ENCODE measurements at places on chromosomes 13 and 19. TPM values are rescaled to one million over a fixed set of nuclear protein-coding genes. Genes with fewer than 3 reads are reported as not detected.
A peak's percentile ranks its signal among the peaks of the same experiment; 100 is the strongest.

DNA sequence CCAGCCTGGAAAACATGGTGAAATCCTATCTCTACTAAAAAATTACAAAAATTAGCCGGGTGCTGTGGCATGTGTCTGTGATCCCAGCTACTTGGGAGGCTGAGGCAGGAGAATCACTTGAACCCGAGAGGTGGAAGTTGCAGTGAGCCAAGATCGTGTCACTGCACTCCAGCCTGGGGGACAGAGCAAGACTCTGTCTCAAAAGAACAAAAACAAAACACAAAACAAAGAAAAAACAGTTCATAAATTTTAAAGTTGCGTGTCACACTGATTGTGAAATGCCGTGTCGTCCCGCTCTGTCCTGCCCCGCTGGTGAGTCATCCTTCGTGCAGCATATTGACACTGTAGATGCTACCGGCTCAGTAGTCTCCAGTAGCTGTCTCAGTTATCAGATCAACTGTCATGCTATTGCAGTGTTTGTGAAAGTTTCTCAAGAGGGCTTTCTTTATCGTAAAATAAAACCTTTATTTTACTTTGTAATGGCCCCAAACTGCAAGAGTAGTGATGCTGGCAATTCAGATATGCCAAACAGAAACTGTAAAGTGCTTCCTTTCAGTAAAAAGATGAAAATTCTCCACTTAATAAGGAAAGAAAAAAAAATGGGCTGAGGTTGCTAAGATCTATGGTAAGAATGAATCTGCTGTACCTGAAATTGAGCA lies 36.4 kb upstream of the IGFL1 start:
- DNase-seq = peak; percentile 62

DNA sequence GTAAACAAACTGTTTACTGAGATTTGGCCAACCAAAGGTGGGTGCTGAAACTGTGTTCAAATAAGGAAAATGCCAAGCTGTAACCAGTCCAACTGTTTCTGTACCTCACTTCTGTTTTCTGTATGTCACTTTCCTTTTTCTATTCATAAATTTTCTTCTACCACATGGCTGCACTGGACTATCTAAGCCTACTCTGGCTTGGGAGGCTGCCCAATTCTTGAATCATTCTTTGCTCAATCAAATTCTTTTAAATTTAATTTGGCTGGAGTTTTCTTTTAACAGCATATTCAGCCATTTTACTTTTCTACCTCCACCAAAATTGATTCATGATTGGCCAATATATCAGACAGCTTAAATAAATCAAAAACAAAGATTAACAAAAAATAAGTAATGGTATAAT lies 1575.5 kb upstream of the SPRY2 start:
- DNase-seq = no peak

DNA sequence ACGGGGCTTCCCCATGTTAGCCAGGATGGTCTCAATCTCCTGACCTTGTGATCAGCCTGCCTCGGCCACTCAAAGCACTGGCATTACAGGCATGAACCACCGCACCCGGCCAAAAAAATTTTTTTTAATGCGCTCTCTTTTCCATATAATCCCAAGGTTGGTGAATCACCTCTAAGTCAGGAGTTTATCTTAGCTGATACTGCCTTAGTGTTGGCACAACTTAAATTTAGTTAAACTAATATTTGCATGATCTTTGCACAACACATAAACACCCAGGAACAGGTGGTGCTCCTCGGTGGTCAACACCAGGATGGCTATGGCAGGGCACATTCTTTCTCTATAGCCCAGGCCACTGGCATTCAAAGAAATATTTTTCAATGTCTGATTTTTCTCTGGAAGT lies 24.1 kb upstream of the PSG7 start:
- no peak for DNase-seq

PLA2G4C gene
- 9.4 TPM for total RNA-seq

All from renal cortical epithelial cell (primary cell).